ENCODE measurements at places on chromosomes 12 and 14.
A peak's percentile ranks its signal among the peaks of the same experiment; 100 is the strongest.

DNA sequence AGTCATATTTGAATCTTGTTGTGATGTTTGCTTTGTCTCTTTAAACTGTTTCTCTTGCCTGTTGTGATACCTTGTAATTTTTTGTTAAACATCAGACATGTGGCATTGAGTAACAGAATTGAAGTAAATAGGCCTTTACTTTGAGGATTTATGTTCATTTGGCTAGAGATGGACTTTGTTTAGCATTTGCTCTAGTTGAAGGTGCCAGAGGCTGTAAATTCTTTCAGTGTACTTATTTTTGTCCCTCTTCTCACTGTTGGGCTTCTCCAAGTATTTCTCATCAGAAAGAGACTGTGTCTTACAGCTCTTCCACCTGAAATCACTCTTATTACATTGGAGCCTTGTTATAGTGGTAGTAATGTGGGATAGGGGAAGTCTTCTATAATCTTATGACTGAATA, 175.8 kb downstream of the LRFN5 start:
- no peak for DNase-seq

DNA sequence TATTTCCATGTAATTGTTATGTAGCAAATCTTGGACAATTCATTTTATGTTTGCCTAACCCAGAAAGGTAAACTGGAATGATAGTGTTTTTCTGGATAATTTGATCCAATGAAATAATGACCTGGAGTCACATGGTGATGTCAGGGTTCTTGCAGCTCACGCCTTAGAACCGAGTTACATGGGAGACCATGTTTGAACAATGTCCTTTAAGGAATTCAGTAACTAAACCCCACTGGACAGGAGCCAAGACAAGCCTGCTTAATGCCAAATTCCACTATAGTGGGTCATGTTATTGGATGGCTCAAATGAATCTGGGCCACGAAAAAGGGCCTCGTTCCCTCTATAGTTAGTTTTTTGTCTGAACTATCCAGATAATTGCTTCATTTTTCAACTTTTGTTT, 255.8 kb upstream of the HMGA2 start:
- DNase-seq: no peak

GRCh38 chr12:85627584-85627983, 208.6 kb downstream of the RASSF9 start:
- no peak for DNase-seq

- no peak for DNase-seq
Observed at GRCh38 chr12:9039397-9039977, 50.1 kb downstream of the KLRG1 start.

- peak; percentile 42 for DNase-seq
Observed at GRCh38 chr12:19382111-19382526, 57.2 kb upstream of the AEBP2 start.

GRCh38 chr12:115362339-115362976, 678.5 kb upstream of the TBX3 start:
- DNase-seq: no peak

DNA sequence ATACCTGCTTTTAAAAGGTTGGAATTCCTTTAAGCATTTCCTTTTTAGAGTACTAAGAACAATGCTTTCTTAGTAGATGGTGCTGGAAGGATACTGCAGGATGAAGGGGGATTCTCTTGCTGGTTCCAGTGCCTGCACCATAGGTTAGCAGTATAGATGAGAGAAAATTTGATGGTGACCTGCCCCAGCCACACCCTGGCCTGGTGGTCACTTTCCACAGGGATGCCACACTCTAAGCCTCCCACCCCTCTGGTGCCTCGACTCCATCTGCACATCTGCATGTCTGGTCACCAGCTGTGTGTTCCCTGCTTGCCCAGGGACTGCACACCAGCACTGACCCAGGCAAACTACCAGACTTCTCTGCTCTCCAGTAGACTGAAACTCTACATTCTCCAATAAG, 19.1 kb downstream of the SLC2A3 start:
- DNase-seq: no peak

GRCh38 chr14:40122968-40123648, 690.9 kb upstream of the FBXO33 start:
- no peak for DNase-seq

DNA sequence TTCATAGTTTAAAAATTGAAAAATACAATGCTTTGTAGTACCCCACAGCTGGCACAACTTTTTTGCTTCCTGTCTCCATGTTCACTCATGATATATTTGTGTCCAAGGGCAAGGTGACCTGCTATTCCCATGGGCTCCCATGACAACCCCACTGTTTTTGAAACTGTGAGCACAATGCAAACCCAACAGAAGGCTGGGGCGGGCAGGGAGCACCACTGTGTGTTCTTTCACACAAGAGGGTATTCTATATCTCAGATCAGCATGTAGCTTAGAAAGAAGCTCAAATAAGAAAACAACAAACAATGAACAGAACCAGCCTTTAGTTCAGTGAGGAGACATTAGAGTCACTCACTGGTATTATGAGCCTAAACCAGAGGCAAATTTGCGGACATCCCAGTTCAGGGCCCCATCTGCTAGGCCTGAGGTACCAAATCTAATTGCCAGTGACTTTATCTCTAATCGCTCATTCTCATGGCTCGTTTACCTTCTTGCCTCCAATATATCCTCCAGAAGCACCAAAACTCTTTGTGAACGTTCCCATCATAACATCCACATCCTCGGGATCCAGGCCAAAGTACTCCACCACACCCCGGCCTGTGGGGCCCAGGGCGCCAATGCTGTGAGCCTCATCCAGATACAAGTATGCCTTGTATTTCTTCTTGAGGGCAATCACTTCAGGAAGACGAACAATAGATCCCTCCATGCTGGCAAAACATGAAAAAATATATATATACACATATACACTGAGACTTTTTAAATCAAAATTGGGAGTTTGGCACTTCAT, 56.4 kb upstream of the ISM2 start:
- DNase-seq: no peak

DNA sequence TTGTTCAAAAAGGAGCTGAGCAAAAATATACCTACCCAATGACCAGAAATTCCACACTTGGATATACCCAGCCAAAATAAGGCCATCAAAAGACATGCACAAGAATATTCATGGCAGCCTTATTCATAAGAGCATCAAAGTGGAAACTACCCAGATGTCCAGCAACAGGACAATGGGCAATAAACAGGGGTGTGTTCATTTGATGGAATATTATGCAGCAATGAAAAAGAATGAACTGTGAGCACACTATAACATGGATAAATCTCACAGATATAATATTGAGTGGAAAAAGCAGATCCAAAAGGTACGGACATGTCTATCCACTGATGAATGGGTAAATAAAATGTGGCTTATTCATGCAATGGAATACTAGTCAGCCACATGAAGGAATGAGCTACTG, 209.2 kb upstream of the LHX5 start:
- DNase-seq: no peak

DNA sequence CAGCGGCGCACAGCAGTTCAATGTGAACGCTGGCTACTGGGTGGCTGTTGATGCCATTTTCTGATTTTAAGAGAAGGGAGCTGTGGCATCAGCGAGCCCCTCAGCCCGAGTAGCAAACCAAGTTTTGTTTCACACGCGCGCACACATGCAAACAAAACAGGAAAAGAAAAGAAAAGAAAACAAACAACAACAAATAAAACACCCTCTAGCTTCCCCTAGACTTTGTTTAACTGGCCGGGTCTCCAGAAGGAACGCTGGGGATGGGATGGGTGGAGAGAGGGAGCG, 540 bp downstream of the PAX9 start:
- DNase-seq: no peak

- DNase-seq: no peak
Observed at GRCh38 chr12:54292083-54292930, 8.5 kb downstream of the NFE2 start.

- DNase-seq: no peak
Observed at GRCh38 chr14:74161526-74162158, 76.9 kb downstream of the LIN52 start.

- no peak for DNase-seq
Observed at GRCh38 chr12:108231109-108231905, 102.2 kb downstream of the WSCD2 start.
